GM12892 (cell line): ENCODE measurements at places on chromosomes 2 and 18.

DNA sequence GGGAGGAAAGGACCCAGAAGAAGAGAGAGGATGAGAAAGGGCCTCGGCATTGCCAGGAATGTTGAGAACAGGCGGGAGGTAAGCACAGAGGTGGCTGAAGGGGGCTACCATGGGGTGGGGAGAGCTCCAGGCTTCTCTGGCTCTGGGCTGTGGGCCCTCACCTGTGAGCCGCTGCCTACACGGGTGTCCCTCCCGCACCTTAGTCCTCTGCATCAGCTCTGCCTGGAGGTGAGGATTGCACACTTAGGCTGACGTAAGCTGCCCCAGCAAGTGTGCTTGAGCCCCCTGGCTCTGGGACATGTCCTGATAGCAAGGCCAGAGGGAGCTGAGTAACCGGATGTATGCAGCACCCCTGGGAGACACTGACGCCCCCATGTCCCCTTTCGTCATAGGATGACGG is 33.9 kb downstream of the TMEM18 start:
- DNase-seq, result no peak

DNA sequence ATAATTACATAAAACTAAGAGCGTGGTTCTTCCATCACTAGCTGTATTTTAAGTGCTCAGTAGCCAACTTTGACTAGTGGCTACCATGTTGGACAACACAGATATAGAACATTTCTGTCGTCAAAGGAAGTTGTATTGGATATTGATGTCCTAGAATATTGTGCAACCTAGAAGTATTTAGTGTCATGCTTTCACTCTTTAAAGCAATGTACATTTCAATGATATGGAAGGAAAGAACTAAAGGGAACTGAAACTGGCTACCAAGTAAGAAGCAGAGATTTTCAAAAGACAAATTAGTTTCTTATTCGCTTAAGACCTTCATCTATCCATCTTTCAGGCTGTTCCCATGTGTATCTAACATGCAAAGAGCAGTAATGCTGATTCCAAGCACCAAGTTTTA is 85.4 kb upstream of the EML6 start:
- no peak for DNase-seq

GRCh38 chr2:37837628-37838328 is 87.3 kb upstream of the RMDN2 start:
- no peak for DNase-seq

DNA sequence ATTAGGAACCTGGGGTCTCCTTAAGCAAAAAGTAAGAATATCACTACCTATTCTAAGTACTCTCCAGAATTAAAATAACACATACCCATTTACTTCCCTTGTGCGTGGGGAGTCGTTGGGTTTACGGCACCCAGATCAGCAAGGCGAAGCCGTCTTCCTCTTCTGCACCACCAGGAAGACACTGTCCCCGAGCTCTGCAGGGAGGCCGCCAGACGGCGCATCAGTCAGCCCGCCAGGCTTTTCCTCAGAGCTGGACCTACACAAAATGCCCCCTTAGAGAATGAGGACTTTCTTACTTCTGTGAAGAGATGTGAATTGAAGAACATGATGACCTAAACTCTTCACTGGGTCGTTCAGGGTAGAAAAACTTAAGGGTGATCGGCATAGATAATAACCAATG is 526.5 kb downstream of the GALR1 start:
- DNase-seq, result no peak

- no peak for DNase-seq
Measured at GRCh38 chr2:47721296-47721695, 61.6 kb upstream of the MSH6 start.

DNA sequence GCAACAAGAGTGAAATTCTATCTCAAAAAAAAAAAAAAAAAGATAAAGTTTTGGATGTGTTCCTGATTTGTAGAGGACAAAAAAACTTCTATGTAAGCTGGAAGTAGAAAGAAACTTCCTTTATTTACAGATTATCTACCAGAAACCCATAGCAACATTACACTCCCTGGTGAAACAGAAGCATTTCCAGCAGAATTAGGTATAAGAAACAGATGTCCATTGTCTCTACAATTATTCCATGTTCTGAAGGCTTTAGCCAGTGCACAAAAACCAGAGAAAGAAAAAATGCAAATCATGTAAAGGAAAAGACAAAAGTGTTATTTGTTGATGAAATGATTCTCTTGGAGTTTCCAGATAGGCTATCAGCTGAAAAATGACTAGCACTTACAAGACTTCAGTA is 4.9 kb downstream of the TUBB6 start:
- DNase-seq, result no peak

DNA sequence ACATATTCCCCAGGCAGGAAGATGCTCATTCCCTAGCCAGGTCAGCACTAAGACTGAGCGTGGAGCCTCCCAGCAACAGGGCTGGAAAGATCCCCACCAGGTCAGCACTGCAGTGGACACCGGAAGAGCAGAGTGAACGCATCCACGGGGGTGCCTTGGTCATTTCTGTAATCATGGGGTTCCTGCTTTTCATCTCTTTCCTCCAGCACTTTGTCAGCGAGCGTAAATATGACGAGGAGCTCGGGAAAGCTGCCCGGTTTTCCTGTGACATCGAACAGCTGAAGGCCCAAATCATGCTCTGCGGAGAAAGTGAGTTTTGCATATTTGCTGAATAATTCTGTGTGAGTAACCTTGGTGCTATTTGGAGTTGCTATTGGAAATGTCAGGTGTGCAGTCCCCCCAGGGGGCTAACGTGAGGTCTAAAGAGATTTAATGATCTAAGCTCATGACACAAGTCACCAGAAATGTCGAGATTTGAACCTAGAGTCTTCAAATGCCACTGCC is 40.1 kb downstream of the KCTD18 start:
- DNase-seq, result no peak

GRCh38 chr2:41061356-41061755 is 609.5 kb upstream of the SLC8A1 start:
- no peak for DNase-seq

- no peak for DNase-seq
Measured at GRCh38 chr2:73993376-73993775, 8.7 kb downstream of the TET3 start.

DNA sequence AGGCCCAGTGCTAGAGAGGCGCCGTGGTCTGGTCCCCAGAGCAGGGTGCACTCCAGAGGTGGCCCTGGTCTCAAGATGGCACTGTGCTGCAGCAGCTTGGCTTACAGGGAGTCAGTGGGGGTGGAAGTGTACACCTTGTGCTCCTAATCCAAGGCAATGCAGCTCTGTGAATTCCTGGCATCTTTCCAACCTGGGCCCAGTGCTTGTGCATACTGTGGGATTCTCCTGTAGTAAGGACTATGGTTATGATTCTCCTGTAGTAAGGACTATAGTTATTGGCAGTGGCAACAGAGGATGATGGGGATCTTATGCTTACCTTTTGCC is 616.7 kb upstream of the REG3G start:
- no peak for DNase-seq

- no peak for DNase-seq
Measured at GRCh38 chr18:58268849-58269248, 224.8 kb downstream of the NEDD4L start.

DNA sequence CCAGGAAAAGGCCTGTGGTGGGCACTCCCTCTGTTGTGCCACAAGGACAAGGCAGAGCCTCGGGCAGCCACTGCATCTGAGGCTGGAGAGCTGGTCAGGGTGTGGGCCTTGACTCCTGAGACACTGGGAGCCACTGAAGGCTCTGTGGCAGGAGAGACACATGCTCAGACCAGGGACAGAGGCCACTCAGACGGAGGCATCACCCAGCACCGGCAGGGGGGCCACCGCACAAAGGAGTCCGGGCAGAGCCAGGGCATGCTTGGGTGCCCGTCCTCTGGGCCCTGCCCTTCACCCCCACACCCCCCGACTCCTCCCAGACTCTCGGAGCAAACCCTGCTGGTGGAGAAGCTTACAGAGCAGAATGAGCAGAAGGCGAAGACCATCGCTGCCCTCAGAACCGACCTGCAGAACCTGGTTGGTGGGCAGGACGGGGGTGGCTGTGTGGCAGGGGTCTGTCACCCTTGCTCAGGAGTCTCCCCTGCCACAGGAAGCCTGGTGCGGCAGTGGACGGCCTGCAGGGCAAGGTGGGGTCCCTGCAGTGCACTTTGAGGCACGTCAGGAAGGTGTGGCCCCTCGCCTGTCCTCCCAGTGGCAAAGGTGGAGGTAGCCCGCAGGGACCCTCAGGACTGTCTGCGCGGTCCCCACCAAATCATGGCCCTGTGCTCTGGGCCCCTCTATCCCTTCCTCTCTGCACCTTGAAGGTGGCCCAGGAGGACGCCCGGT is 26.0 kb downstream of the CROCC2 start:
- no peak for DNase-seq

GRCh38 chr18:57859314-57859713 is 56.2 kb upstream of the ATP8B1 start:
- no peak for DNase-seq

DNA sequence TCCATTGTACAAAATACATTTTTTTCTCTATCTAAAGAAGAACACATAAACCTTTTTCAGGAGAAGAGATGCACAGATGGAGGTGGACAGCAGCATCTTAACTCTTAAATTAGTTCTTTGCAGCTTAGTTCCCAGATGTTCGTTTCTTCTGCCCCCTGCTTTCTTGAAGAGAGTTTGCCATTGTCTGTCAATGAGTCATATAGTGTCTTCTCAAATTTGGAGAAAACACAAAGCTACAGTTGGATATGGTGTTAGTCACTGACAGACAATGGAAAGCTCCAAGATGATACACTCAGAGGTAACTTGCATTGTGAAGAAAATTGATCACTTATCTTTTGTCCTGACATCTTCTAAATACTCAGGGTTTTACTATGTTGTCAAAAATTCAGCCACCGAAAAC is 48.8 kb upstream of the TMEFF2 start:
- DNase-seq, result no peak

- no peak for DNase-seq
Measured at GRCh38 chr18:23664674-23665073, 2.0 kb upstream of the ANKRD29 start.

DNA sequence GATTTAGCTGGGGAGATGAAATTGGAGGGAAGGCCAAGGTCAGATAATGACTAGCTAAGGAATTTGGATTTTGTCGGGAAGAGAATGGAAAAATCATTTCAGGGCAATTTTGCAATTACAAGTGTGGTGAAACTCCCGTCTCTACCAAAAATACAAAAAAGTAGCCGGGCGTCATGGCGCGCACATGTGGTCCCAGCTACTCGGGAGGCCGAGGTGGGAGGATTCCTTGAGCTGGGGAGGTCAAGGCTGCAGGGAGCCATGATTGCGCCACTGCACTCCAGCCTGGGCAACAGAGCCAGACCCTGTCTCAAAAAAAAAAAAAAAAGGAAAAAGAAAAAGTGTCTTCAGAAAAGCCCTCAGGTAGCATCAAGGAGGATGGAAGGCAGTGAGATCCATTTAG is 1.2 kb upstream of the TXNL1 start:
- no peak for DNase-seq

- DNase-seq, result no peak
Measured at GRCh38 chr18:77066689-77067088, 65.9 kb downstream of the MBP start.

- no peak for DNase-seq
Measured at GRCh38 chr2:210169516-210170195, 1.6 kb downstream of the KANSL1L start.

DNA sequence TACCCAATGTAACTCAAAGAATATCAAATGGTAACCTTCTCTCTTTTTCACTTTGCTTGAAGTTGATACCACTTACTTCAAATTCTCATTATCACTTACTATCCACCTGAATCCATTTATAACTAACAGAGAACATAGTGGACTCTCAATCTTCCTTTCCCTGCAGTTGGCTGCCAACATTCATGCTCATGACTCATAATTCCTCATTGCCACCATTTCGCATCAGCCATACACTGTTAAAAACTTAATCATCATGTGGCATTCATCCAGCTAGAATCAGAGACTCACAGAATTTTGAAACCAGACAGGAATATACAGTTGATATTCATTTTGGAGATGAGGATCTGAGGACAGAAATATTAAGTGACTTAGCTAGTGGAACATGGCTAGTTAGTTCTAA is 56.8 kb downstream of the SLC4A10 start:
- DNase-seq, result no peak

DNA sequence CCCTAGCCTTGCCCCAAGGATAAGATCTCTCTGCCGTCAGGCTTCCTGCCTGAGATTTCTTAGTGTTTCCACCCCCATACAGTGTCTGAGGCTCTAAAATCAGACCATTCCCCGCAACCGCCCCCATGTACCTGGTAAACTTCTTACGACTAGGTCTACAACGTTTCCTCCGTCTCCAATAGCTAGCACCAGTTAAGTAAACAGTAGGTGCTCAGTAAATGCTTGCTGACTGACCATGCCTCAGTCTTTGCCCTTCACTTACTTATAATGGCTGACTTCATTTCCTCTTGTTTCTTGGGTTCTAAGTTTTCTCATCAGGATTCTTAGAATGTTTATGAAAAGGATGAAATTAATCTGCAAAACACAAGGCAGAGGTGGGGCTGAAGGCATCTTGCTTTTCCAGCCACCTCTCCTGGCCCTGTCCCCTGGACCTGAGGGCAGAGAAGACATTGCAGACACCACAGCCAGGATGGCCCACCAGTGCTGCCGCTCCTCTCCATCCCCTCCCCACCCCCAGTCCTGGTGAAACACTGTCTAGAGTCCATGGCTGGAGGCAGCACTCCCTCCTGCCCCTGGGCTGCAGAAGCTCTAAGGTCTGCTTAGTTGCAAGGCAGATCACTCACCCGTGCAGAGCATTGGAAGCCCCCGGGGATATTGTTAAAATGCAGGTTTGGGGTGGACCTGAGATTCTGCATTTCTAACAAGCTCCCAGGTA is 16.9 kb downstream of the TMEM37 start:
- DNase-seq, result no peak

DNA sequence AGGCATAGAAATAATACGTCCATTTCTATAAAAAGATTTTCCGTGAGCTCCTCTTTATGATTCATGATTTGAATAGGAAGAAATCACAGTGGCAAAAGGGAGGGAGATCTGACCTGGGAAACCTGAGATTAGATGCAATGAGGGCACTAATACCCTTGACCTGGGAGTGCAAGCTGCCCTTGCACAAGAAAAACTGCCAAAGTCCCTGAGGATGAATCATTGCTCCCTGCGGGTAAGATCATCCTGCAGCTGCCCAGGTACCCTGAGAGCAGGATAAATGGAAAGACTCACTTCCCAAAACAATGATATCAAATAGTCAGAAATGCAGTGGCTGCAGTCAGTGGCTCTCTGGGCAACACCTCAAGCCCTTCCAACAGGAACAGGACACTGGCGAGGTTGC is 11.6 kb downstream of the FHL2 start:
- no peak for DNase-seq

- DNase-seq, result no peak
Measured at GRCh38 chr2:39311469-39311868, 67.7 kb upstream of the CDKL4 start.

- DNase-seq, result no peak
Measured at GRCh38 chr2:12504443-12504842, 212.3 kb upstream of the TRIB2 start.

GRCh38 chr18:29191263-29191662 is 1014.3 kb upstream of the CDH2 start:
- DNase-seq, result no peak
